Endodermal cell (in vitro differentiated cells): ENCODE measurements at places on chromosomes 3 and 15.
A peak's percentile ranks its signal among the peaks of the same experiment; 100 is the strongest.

DNA sequence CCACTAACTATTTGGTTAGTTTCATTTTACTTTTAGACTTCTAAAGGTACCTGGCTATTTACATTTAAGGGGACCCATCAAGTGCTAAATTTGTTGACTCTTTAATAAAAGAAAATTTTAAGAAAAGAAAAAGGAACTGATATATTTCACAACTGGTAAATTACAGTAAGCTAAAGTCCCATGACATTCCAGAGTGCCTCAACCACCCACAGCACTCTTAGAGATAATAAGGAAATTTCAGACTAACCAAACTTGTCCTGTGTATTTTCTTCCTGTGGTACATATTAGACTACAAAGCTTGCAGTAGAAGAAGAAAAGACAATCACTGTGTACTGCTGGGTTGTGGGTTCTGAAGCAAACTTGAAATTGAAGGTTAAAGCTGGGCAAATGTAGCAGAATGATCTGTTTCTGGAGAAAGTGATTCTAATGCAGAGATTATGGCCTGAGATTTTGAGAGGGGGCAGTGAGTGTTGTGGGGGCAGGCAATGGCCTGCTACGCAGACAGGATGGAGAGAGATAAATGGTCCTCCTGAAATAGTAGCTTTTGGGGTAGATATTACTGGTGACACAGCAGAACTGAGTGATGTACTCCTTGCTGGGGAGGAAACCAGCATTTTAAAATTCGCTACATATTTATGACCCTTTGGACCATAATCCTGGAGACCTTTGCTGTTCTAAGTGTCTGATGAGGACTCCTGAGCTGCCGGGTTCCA, 24.5 kb upstream of the MFSD1 start:
- no peak for DNase-seq

DNA sequence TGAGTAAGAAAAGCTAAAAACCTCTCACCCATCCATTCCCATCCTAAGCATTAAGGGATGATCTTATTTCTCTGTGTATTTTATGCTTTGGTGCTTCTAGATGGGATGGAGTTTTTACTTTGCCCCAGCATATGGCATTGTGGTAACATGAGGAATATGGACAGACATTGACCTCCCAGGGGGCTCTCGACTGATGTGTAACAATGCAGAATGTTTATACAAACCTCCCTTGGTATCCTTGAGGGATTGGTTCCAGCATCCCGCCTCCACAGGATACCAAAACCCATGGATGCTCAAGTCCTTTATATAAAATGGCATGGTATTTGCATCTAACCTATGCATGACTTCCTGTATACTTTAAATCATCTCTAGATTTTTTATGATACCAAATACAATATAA, 21.6 kb downstream of the PDIA5 start:
- DNase-seq = peak; percentile 15

GRCh38 chr15:83275412-83275811, 9.1 kb downstream of the BNC1 start:
- no peak for DNase-seq

GRCh38 chr3:76698136-76698706, 341.7 kb upstream of the ROBO2 start:
- DNase-seq = peak; percentile 43

DNA sequence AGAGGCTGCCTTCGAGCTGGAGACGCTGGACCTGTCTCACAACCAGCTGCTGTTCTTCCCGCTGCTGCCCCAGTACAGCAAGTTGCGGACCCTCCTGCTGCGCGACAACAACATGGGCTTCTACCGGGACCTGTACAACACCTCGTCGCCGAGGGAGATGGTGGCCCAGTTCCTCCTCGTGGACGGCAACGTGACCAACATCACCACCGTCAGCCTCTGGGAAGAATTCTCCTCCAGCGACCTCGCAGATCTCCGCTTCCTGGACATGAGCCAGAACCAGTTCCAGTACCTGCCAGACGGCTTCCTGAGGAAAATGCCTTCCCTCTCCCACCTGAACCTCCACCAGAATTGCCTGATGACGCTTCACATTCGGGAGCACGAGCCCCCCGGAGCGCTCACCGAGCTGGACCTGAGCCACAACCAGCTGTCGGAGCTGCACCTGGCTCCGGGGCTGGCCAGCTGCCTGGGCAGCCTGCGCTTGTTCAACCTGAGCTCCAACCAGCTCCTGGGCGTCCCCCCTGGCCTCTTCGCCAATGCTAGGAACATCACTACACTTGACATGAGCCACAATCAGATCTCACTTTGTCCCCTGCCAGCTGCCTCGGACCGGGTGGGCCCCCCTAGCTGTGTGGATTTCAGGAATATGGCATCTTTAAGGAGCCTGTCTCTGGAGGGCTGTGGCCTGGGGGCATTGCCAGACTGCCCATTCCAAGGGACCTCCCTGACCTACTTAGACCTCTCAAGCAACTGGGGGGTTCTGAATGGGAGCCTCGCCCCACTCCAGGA, 21.1 kb downstream of the NRROS start:
- DNase-seq = no peak

DNA sequence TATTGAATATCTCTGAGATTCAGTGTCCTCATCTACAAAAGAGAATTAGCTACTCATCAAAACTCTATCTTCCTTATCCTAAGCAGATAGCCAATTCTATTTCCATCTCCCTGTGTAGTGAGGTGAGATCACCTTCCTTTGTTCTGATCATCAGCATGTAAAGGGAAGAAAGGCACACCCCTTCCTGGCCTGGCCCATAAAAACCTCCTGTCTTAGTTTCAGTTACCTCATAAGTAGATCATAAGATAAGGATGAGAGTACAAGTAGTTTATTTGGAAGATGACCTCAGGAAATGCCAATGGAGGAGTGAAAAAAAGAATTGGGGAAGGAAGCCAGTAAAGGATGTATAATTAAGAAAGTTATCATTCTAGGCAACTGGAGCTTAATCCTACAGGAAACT, 114.5 kb upstream of the GADL1 start:
- DNase-seq = no peak

DNA sequence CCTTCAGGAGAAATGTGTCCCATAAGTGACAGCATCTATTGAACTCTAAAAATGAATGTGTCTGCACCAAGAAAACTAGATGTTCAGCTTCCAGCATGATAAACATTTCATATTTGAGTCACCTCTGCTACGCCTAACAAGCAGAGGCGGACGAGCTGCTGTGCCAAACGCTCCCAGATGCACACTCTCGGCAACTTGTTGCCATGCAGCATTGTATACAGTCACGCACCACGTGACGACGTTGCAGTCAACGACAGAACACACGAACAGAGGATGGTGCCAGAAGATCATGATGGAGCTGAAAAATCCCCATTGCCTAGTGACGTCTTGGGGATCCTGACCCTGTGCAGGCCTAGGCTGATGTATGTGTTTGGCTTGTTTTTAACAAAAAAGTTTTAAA, 137.5 kb downstream of the XXYLT1 start:
- DNase-seq = no peak

GRCh38 chr3:13042127-13042701, 31.0 kb downstream of the IQSEC1 start:
- DNase-seq = no peak

DNA sequence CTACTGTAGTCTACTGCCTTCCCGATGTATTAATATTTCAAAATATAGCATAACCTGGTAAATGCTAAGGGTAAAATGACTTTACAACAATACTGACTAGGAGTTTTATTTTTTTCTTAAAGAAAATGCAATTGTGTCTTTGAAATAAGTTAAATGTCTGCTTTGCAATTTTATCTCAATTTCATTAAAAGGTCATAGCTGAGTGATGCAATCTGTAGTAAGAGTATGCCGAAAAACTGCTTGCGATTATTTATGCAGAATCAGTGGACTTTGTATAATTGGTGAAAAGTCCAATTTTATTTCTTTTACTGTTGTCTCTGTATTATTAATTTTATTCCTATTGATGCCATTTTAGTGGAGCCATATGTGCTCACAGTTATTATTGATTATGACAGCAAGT, 1143.6 kb upstream of the EPHA6 start:
- no peak for DNase-seq

GRCh38 chr15:51727141-51727897, 10.1 kb downstream of the LYSMD2 start:
- no peak for DNase-seq

- DNase-seq = no peak
These were observed 219.6 kb downstream of the WDR72 start for GRCh38 chr15:53539878-53540277.

GRCh38 chr3:18338827-18339514, 86.2 kb downstream of the SATB1 start:
- no peak for DNase-seq

DNA sequence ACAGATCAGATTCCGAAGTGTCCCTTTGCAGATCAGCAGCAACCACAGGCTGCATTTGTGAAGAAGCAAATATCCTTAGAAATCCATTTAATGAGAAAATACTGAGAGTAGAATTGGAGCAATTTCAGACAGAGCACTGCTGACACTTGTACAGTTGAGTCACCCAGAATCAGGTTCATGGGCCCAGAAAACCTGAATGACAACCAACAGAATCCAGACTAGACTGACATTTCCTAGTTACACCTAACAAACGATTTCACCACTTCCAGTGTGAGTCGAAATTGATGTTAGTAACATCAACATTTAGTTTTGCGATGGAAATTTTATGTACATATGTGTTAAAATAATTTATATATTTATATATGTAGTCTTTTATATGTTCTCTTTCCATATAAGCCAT, 16.8 kb downstream of the GABRR3 start:
- DNase-seq = no peak

- DNase-seq = no peak
These were observed 44.9 kb upstream of the CAPN7 start for GRCh38 chr3:15161133-15161532.

GRCh38 chr3:149239357-149239936, 17.8 kb upstream of the CP start:
- no peak for DNase-seq

DNA sequence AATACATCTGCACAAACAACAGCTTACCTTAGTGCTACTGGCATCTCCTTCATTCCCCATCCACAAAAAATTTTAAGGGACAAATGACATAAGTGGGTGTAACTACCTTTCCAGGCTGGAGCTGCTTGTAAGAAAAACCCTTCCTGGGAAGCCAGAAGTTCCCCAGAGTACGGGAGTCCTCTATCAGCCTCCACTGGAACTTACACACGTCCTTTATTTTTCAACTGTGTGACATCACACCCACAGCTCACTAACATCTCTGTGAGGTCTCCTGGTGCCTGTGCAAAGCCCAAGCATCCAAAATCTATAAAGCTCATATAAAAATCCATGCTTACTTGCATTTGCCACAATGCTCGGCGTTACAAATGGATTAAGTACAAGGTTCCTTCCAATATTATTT, 27.6 kb downstream of the LRIG1 start:
- no peak for DNase-seq

- no peak for DNase-seq
These were observed 238.1 kb downstream of the CPNE4 start for GRCh38 chr3:131796558-131797198.

- DNase-seq = no peak
These were observed 26.6 kb downstream of the ACKR4 start for GRCh38 chr3:132623646-132624045.

DNA sequence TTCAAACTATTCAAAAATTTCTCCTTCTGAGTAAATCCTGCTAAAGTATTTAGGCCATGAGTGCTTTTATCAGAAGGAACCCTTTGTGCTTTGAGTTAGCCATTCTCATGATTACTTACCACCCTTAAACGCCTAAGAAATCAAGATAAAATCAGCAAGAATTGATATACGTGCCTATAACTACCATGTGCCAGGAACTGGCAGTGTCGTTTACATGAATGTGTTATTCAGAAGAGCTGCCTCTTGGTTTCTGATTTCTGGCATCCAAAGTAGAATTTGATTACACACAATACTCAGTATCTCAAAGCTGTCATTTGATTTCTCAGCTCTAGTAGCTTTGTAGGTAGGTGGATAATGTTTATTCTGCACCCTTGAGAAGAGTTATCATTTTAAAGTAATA, 351.3 kb upstream of the CCDC54 start:
- DNase-seq = no peak

GRCh38 chr3:9026320-9027045, 63.2 kb upstream of the RAD18 start:
- DNase-seq = no peak

DNA sequence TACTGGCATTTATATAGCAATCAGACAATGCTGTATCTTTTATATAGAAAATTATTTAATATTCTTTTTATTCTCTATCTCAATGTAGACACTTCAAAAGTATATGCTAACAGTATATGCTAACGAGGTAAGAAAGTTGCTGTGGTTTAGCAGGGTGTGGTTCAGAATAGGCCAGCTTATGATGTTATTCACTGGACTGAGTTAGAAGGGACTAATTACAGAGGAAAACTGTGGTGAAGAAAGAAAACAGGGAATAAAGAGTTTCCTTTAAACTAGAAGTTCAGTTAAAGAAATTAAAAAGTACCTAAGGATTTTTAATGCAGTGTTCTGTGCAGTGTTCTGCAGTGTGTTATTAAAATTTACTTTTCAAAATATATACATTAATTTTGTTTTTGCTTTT, 59.4 kb downstream of the MYO9A start:
- DNase-seq = no peak

DNA sequence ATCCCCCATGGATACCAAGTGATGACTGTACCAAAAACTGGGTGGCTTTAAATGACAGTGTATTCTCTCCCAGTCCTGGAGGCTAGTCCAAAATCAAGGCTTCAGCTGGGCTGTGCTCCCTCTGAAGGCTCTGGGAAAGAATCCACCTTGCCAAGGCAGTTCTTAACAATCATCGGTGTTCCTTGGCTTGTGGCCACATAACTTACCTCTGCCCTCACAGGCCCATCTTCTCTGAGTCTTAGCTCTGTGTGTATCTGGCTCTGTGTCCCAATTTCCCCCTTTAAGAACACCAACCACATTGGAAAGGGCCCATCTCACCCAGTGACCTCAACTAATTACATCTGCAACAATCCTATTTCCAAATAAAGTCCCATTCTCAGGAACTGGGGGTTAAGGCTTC, 503.0 kb upstream of the PROK2 start:
- DNase-seq = no peak

DNA sequence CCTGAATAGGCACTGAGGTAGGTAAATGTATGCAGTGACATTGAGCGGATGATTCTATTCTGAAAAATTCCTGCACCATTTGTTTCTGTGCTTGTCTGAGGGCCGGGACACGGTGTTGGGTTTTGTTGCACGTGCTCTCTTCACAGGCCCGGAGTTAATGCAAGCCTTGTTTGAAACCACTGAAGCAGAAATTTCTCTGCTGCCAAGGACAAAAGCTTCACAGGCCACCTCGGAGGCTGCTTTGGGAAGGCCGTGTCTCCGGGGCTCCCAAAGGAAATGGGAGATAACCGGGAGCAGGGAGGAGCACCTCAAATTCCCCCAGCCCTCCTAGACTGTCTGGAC, 179.4 kb downstream of the OPA1 start:
- DNase-seq = peak; percentile 26

- DNase-seq = no peak
These were observed 302.1 kb upstream of the TPRG1 start for GRCh38 chr3:188869628-188870027.

DNA sequence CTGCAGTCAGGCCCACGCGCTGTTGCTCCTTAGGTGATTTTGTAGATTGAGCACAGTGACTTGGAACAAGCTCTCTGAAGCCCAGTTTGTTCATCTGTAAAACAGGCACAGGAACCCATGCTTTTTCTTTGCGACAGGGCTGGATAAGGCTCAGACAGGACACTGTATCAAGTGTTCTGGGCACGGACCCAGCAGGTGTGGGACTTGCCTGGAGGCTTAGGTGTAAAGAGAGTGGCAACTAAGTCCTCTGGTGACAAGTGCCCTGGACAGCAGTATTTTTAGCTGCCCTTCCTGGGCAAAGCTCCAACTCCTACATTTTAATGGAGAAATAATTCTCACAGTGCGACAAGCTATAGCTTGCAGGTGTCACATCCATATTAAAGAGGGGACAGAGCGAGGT, 32.2 kb downstream of the CD276 start:
- no peak for DNase-seq

- DNase-seq = no peak
These were observed at the start of gene ABCF3 for GRCh38 chr3:184186184-184186901. TSS of gene ABCF3 (plus strand) at chr3:184186199. CDS start at chr3:184186208, 9 bp downstream.
